NCI-H187 (cell line): ENCODE measurements at places on chromosomes 2 and 18.

GRCh38 chr2:196555161-196555560 is 84.4 kb upstream of the CCDC150 start:
- DNase-seq = no peak

GRCh38 chr18:76488190-76488589 is 6.9 kb downstream of the ZNF516 start:
- DNase-seq = no peak

DNA sequence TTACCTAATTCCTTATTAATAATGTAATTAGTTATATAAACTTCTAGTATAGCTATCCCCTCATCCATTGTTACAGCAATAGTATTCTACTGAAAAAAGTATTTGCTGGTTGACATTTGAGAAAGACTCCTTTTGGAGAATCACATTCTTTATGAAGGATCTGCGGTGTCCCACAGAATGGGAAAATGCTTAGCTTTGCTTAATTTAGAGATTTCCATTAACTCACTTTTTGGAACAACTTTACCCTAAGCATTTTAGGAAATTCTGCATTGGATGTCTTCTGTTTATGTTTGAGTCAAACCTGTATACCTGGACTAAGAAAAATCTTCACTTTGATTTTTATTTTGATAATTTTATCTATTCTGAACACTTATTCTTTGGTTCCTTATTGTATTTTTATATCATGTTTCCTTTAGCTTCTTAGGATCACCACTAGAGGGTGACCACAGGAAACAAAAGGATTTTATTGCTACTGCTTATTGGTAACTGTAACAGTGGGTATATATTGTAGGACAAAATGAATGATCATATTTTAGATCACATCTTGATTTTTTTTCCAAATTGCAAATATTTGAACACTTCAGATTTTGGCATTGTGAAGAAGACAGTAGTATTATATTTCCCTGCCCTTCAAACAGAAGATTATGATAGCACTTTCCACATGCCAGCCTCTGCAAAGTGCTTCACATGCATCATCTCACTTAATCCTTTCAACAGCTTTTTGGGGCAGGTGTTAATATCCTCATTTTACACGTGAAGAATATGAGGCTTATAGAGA is 79.6 kb downstream of the MIB1 start:
- no peak for DNase-seq

GRCh38 chr18:67453901-67454300 is 62.6 kb downstream of the DSEL start:
- no peak for DNase-seq

- no peak for DNase-seq
Measured at GRCh38 chr2:192379736-192380135, 185.0 kb upstream of the TMEFF2 start.

DNA sequence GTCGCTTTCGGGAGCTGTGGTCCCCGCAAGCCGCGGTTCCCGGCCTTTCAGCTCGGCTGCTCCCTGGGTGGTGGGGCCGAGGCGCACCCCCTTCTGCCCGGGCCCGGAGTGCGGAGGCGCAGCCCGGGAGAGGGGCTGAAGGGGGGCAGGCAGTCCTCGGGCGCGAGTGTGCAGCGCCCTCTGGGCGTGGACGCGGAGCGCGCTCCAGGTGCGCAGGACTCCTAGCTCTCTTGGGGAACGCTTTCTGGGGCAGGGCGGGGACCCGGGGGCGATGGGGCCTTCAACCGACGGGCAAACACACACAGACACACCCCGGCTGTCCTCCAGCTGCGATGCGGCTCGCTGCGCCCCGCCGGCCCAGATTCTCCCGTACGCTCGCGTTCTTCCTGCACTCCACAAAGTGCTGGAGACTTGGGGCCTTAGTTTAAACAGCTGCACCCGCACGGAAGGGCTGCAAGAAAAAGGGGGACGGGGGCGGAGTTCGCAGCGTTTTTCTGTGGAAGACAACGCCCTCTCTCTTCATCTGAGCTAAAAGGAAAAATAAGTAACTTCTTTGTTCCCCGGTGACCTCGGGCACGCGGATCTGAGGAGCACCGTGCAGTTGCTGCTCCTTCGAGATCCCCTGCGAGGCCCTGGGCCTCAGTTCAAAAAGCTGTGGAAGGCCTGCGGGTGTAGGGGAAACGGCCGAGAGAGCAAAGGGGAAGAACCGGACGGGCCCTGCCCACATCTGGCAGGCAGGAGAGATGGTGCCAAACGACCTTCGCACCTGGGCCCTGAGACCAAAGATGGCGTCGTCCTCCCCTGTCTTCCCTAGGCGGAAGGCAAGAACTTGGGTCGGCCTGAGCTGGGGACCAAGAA is 593 bp upstream of the SDC1 start:
- DNase-seq = peak; percentile 87

- no peak for DNase-seq
Measured at GRCh38 chr2:183519371-183520056, 395.3 kb downstream of the NUP35 start.

DNA sequence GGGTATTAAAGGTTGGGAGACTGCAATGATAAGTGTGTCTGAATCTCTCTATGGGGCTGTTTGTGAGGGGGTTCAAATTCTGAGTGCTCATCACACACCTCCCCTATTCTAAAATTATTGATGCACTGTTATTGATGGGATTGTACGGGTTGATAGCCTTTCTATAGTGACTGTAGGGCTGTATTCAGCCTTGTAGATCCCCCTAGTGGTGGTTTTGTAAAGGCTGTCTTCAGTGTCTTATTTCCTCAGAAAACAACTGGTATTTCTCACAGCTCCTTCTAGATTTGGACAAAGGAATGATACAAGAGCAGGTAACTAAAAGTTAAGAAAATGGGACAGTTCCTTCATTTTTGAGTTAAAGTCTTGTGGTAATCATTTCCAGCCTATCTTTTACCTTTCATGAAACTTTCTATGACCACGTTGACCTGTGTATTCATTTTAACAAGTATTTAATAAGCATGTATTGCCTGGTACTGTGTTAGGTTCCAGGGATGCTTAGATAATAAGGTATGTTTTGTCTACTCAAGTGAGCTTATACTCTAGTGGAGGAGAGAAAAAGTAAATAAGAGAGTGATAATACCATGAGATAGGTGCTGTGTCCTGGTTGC is 21.2 kb downstream of the SMAD4 start:
- no peak for DNase-seq

GRCh38 chr2:231568785-231569435 is 23.8 kb upstream of the TEX44 start:
- DNase-seq = no peak

GRCh38 chr2:102597788-102598187 is 21.6 kb upstream of the SLC9A2 start:
- no peak for DNase-seq

DNA sequence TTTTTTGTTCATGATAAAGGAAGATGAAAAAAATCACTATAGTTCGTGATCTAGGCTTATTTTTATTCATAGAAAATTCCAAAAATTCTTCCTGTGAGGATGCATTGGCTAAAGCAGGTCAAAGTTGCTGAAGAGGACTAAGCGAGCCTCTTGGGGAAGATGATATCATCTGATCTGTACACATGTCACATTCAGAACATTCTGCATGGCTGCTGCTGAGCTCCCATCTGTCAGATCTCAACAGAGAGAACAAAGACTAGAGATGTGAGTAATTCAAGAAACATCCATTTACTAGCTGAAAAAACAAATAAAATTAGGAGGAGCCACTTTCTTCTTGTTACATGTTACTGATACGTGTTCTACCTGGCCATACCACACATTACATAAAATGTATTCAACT is 518.6 kb upstream of the FSIP2 start:
- no peak for DNase-seq

DNA sequence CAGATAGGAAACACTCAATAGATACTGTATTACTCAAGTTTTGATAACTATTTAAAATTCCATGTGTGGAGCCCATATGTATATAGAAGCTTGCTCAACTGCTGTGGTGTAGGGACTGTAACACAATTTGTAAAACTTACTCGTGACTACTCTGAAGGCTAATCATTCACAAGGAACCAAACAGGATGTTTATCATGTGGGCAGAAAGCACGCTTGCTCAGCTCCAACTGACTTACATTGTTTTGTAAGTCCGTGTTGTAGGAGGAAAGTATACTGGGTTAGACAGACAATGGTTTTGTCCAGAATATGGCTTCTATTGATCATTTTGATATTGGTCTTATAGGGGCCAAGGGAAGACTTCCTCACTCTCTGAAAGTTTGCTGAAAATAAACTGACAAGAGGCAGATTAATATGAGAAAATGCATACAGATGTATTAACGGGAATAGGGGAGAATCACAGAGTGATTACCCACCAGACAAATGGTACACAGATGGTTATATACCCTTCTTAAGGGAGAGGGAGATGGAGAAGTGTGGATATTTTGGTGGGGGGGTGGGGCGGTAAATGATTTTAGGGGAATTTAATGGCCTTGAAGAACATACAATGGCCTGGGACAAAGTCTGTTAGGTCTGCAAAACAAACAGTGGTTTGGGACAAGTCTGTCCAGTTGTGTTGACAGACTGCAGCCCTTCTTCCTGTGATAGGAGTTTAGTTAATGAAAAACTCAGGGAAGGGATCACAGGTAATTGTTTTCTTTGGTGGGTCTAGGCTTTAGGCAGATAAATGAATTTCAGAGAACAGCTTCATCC is 259.3 kb upstream of the SP5 start:
- DNase-seq = no peak

DNA sequence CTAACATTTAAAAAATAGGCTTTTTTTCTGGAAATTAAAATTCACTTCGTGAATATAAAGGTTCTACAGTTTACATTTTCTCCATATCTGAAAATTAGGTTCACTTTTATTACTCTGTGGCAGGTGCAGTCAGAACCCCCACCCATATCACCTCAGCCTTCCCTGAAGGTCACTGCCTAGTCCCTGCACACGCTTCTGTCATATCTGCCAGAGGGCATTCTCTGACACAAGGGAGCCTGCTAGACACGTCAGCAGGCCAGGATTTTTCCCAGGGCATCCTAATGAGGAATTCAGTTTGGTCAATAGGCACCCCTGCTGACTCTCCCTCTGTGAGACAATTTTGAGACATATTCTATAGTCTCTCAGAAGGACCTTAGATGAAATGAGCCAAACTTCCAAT is 475.7 kb upstream of the PKDCC start:
- DNase-seq = no peak
